Left lobe of liver (tissue), 2 donors: ENCODE measurements at places on chromosomes 11 and 22. TPM values are rescaled to one million over a fixed set of nuclear protein-coding genes. Genes with fewer than 3 reads are reported as not detected.

Gene C11orf65
- 0.70 TPM for total RNA-seq

Gene PRODH
- 35.6 TPM for total RNA-seq

Gene INS
- not detected for total RNA-seq

Gene TEX54
- total RNA-seq = not detected

Gene NLRP14
- 0.10 TPM for total RNA-seq

- no peak for DNase-seq
Observed at GRCh38 chr22:49436056-49436455, 391.6 kb downstream of the BRD1 start.

DNA sequence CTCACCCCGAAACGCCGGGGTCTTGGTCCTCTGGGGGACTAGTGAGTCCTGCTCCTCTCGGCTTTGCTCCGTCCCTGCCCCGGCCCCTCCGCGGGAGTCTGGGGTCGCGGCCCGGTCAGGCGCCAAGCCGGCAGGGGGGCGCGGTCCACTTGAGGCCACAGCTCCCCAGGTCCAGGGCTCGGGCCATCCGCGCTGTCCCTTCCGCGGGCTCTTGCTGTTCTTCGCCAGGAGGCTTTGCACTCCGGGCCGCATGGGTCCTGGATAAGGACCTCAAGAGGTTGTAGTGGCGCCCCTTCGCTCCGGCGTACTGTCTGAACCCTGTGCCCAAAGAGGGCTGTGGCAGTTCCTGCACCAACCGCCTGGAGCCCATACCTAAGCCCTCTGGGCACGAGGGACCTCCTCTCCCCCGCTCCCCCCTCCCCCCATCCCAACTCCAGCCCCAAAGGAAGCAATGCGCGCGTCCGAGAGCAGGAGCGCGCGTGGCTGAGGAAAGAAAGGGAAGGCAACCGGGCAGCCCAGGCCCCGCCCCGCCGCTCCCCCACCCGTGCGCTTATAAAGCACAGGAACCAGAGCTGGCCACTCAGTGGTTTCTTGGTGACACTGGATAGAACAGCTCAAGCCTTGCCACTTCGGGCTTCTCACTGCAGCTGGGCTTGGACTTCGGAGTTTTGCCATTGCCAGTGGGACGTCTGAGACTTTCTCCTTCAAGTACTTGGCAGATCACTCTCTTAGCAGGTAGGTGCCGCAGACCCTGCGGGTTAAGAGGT is at the start of gene ADM:
Gene ADM (plus strand): TSS at position 579 of the 767 bp plus-strand sequence. CDS start 628 bp downstream, outside the sequence.
- peak; percentile 95 for DNase-seq

DNA sequence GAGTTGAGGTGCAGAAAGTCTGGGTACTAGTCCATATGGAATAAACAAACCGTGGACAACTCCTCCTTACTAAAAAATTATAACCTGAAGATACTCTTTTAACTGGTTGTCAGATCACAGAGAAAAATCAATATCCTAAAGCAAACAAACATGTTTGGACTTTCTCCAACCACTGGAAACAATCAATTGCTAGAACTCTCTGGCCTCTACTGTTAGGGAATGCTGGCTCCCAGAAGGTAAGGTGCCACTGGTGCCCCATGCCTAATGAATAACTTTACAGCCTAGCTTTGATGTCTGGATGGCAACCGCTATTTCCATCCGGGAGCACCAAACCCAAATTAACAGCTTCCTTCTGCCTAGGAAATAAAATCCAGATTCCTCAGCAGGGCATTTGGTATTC is 74.5 kb downstream of the AMBRA1 start:
- DNase-seq = no peak

- DNase-seq = no peak
Observed at GRCh38 chr11:73223998-73224730, 6.1 kb downstream of the P2RY2 start.

DNA sequence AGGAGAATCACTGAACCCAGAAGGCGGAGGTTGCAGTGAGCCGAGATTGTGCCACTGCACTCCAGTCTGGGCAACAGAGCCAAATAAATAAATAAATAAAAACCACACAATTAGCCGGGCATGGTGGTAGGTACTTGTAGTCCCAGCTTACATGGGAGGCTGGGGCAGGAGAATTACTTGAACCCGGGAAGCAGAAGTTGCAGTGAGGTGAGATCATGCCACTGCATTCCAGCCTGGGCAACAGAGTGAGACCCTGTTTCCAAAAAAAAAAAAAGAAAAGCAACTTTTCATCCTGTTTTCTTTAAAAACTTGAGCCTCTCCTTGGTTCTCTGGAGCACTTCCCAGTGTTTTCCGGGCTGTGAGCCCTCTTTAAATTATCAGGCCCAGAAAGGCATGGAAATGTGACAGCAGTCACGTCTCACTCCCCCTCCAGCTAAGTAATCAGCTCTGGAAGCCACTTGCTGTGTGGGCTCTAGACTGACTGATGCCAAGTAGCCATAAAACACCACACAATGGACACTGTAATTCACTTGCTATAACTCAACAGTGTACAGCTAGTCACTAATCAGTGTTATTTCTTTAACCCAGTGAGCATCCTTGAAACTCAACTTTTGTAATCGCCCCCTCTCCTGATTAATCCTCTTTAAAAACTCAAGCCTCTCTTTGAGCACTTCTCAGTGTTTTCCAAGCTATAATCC is 13.0 kb upstream of the MCHR1 start:
- DNase-seq = no peak

GRCh38 chr11:96035031-96035739 is 111.3 kb upstream of the MTMR2 start:
- DNase-seq = no peak

DNA sequence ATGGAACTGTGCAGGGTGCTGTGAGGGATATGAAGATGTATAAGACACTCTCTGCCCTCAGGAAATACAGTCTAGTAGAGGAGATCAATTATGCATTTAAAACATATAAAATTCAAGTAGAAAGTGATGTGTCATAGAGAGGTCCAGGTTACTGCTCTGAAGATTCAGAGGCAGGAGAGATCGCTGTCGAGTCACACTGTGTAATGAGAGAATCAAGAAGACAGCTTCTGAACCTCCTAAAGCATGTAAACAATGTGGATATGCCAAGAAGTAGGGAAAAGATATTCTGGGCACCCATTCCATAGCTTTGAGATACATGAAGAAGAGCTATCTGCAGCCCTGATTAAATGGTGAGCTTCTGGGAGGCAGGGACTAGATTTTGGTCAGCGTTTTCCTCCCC is 16.7 kb downstream of the SSH3 start:
- no peak for DNase-seq

DNA sequence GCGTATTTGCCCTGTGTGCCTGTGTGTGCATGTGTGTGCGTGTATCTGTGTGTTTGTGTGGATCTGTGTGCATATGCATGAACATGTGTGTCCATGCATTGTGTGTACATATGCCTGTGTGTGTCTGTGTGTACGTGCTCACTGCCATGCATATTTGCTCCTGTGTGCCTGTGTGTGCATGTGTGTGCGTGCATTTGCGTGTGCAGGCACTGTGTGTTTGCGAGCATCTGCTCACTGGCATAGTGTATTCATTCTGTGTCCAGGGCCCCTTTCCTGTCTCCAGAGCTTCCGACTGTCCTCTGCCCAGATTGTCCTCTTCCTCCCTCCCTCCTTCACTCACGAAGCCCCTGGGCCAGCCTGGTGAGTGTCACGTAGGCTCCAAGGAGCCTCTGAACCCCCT is 5.8 kb downstream of the EMID1 start:
- DNase-seq = no peak

DNA sequence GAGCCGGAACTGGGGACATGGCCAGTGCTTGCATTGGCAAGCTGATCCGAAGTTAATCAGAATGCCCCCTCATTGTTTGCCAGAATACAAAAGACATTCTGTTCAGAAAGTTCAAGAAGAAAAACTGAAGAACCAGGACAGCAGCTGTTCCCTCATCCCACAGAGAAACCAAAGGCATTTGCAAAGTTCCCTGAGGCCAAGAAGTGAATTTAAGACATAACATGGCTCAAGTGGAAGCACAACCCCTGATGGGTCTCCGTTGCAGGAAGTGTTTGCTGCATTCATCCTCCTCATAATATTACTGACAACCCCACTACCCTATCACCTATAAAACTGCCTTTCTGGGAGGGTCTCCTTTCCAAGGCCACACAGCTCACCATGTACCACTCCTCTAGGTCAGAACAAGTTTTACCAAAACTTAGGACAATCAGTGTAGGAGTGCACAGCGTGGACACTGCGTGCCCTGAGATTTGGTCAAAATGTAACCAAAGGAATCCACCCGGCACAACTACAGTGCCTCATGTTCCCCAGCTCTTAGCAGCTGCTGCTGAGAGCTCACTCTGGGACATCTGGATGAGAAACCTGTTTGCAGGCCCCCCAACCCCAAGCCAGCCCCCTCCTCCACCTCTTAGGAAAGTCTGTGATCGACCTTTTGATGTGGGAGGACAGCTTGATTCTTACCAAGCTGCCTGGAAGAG is 101.6 kb upstream of the AKIP1 start:
- no peak for DNase-seq

DNA sequence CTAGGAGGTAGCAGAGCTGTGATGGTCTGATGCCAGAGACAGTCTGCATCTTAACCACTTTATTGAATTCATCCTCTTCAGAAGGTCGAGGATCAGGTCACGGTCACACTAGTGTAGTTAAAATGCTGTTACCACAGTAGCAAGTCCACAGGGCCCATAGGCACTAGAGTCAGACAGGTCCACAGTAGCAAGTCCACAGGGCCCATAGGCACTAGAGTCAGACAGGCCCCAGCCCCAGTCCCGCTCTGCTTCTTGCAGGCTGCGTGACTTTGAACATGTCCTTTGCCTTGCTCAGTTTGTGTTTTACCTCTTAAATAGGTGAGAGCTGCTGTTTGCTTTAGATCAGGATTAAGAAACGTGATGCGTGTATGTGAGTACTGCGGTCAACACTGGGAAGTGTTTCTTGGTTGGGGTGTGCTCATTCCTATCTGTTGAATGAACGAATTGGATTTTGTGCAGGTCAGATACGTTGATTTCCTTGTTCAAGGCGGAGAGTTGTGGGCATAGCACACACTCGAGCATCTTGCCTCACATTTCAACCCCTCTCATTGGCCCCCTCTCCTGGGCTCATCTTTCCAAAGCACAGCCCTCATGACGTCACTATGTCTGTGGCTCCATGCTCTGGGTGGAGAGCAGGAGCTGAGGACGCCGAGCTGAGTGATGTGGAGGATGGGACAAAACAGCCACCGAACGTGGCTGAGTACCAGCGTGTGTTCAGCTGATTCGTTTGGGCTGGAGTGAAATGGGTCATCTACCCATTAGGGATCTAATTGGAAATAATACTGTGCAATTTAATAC is 191.7 kb downstream of the TBC1D22A start:
- DNase-seq = no peak
